ENCODE measurements at places on chromosomes 3 and 15. TPM values are rescaled to one million over a fixed set of nuclear protein-coding genes. Genes with fewer than 3 reads are reported as not detected.

DNA sequence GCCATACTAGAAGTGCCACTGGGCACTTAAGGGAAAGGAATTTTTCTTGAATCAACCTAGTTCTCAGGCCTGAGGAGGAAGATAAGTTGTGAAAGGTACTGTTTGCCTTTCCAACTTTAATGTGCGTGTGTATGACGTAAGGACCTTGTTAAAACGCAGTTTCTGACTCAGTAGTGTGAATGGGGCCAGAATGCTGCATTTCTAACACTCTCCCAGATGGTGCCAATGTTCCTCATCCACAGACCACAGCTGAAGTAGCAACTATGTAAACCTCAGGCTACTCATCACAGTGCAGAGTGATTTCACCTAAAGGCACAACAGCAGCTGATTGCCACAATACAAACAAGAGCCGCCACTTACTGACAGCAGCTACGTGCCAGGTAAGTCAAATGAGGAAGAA, 103.6 kb downstream of the OTOL1 start:
- DNase-seq, result no peak

DNA sequence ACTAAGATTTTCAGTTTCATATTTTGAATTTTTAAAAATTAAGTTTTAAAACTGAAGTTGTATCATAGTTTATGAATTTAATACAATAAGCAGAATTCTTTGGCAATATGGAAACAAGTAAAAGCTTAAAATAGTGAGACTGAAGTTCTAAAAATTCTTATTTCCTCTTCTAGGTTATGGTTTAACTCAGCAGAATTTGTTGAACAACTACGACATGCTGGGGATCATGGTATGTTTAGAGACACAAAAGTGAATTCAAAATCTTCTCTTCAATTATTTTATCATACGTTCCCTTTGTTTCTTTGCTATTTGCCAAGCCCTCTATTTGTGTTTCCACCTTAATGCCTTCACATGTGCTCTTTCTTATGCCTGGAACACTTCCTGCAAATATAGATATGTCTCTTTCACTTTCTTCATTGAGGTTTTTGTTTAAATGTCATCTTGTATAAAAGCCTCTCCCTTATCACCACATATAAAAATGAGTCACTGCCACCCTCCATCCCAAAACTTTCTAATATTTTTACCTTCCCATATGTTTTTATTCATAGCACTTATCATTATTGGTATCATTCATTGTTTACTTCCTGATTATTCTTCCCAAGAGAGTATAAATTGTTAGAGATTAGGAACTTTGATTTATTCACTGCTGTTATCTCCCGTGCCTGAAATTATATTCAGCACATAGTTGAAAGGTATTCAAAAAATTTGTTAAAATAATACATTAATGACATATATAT, 6.4 kb downstream of the SUCNR1 start:
- no peak for DNase-seq

DNA sequence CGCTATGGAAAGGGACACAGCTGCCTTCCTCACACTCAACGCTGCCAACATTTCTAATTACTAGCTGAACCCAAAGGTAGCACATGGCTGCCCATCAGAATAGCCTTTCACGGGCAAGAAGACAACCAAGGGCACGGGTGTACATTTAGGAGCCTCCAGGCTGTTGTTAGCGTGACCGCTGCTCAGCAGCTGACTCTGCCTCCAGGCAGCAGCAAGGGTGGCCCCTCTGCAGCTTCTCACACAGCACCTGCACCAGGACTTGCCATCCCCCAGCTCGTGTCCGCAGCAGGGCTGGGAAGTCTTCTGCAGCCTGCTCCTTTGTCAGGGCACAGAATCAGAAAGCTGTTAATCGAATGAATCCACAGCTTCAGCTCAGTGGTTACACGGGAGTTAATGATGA, 146.8 kb downstream of the ADAMTS17 start:
- DNase-seq, result no peak

- DNase-seq, result peak; percentile 87
Measured at GRCh38 chr3:48034000-48034516, 17.8 kb upstream of the MAP4 start.

- no peak for DNase-seq
Measured at GRCh38 chr3:175257123-175257522, 398.0 kb downstream of the NAALADL2 start.

DNA sequence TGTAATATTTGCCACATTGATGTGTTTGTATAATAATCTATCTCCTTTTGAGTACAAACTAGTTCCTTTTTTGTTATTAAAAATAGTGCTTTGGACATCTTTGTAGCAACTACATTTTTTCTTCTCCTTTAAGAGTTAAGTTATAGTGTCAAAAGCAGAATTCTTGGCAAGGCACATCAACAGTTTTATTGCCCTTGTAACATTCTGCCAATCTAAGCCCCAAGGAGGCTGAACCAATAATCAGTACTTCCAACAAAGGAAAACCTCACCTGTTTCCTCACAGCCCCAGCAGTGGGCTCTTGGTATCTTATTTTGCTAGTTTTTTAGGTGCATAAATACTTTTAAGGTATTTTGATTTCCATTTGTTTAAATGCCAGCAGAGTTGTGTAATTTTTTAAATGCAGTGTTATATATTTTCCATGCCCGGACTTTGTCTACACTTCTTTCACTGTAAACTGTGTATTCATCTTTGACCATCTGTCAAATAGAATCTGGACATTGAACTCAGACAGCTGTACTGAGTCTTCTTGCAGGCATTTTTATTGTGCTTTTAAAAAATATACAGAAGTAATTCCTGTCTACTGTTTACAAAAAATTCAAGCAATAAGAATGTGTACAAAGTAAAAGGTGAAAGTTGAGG, 101.0 kb downstream of the MYLK start:
- DNase-seq, result no peak

GRCh38 chr3:101868534-101869464, 19.5 kb downstream of the NFKBIZ start:
- DNase-seq, result peak; percentile 93

DNA sequence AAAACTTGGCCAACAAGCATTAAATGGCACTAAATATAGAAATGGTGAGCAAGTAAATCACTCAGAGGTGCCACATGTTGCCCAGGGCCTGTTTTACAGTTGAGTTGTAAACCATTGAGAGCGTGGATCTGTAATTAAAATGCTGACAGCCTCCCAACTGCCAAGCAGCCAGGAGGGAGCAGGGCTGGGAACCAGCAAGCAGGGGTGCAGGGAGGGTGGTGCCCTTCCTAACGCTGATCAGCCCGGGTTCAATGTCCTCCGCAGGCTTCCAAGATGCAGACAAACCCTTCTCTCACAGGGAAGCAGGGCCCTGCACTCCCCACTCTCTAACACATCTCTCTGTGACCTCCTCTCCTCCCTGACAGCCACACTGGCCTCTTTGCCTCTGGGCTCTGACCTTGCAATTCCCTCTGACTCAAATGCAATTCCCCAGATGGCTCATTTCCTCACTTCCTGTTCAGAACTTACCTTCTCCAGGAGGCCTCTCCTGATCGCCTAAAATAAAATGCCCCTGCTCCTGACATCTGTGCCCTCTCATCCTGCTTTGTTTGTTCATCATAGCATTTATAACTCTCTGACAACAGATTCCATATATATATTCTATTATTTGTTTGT, 40.0 kb downstream of the WNT7A start:
- DNase-seq, result peak; percentile 25

DNA sequence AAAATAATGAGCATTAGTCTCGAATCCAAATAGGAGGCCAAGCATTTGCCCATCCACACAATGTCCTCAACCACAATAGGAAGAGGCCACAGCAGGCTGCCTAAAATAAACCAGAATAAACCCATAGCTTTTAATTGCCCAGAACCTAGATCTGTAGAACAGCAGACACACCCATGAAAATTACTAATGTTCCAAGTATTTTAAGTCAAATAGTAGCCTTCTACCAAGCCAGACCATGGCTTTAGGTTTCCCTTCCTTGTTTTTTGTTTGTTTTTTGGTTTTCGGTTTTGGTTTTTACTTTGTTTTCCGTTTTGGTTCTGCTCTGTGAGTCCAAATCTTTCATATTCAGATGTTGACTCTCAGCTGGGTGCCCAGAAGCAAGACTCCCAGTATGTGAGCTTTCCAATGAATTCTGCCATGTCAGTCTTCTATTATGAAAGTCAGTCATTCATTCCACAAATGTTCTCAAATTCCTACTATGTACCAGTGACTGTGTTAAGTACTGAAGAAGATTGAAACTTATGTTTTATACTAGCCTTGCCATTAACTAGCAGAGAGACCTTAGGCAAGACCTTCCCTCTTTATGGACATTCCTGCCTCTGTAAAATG, 57.8 kb upstream of the BOC start:
- DNase-seq, result peak; percentile 15

GRCh38 chr15:87858651-87859050, 397.9 kb downstream of the NTRK3 start:
- no peak for DNase-seq

- peak; percentile 60 for DNase-seq
Measured at GRCh38 chr3:120304616-120305015, 19.6 kb upstream of the GPR156 start.

- DNase-seq, result peak; percentile 66
Measured at GRCh38 chr15:66714543-66714981, 12.5 kb downstream of the SMAD6 start.

GRCh38 chr3:50320853-50321335, 1.7 kb downstream of the HYAL2 start:
- peak; percentile 15 for DNase-seq

DNA sequence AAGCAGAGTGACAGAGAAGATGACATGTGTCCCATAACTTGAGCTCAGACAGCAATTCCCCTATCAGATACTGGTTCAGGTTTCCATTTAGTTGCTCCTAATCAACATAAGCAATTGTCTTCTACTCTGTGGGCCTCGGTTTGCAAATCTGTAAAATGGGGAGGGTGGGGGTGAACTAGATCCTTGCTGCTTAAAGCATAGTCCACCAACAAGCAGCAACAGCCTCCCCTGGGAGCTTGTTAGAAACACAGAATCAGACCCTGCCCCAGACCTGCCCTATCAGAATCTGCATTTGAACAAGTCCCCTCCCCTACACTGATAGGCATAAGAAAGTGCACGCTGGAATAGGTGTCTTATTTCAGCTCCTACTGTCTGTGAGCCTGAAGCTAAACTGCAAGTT, 87.8 kb downstream of the CEMIP start:
- DNase-seq, result no peak

DNA sequence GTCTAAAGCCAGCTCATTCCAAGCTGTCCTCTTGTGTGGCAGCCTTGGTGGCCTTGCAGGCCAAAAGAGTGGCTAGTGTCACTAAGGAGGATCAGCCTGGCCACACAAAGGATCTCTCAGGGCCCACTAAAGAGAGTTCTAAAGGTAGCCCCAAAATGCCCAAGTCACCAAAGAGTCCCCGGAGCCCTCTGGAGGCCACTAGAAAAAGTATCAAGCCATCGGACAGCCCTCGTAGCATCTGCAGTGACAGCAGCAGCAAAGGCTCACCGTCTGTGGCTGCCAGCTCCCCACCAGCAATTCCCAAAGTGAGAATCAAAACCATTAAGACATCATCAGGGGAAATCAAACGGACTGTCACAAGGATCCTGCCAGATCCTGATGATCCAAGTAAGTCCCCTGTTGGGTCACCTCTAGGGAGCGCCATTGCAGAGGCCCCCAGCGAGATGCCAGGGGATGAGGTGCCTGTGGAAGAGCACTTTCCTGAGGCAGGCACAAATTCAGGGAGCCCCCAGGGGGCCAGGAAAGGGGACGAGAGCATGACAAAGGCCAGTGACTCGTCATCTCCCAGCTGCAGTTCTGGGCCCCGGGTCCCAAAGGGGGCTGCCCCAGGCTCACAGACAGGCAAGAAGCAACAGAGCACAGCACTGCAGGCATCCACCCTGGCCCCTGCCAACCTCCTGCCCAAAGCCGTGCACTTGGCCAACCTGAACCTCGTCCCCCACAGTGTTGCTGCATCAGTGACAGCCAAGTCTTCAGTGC, 33.5 kb upstream of the ALPK3 start:
- DNase-seq, result no peak

DNA sequence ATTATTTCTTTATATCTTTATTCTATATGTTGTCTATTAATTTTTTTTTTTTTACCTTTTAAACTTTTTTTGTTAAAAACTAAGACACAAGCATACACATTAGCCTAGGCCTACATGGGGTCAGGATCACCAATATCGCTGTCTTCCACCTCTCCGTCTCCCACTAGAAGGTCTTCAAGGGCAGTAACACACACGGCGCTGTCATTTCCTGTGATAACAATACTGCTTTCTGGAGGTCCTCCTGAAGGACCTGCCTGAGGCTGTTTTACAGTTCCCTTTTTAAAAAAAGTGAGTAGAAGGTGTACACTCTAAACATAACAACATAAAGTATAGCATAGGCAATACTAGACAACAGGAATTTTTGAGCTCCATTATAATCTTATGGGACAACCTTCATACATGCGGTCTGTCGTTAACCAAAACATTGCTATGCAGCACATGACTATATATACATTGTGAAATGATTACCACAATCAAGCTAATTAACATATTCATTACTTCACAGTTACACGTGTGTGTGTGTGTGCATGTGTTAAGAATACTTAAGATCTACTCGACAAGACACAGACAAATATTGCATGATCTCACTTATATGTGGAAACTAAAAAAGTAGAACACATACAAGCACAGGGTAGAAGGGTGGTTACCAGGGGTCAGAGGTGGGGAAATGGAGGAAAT, 20.8 kb downstream of the RAB6B start:
- DNase-seq, result no peak

- DNase-seq, result no peak
Measured at GRCh38 chr15:47724346-47724745, 7.0 kb downstream of the SEMA6D start.

- DNase-seq, result no peak
Measured at GRCh38 chr3:187974871-187975271, 179.1 kb upstream of the LPP start.

DNA sequence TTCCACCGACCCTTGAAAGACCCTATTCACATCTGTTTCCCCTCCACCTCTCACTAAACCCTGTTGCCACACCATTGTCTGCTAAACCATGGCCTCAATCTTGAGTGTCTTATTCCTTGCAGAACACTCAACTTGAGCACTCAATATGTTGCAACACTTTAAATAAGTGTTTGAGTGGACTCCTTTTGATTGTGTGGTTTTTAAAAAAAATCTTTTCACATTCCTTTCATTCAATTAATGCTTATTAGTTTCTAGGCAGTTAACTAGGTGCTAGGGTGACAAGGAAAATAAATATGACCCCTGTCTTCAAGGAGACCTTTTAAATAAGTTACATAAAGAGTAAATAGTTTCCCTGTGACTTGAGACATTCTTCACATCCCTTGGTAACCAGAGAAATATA, 13.3 kb upstream of the HHLA2 start:
- peak; percentile 99 for DNase-seq

CYP1A2 gene
- not detected for total RNA-seq

HESX1 gene
- total RNA-seq, result not detected

C3orf70 gene
- total RNA-seq, result under 0.01 TPM

CTDSPL gene
- 43.4 TPM for total RNA-seq

MRPS25 gene
- total RNA-seq, result 13.2 TPM

HMCES gene
- 29.5 TPM for total RNA-seq

CPA3 gene
- total RNA-seq, result not detected

XIRP1 gene
- not detected for total RNA-seq

PARP15 gene
- not detected for total RNA-seq
